ENCODE measurements at places on chromosomes 6 and 20.

DNA sequence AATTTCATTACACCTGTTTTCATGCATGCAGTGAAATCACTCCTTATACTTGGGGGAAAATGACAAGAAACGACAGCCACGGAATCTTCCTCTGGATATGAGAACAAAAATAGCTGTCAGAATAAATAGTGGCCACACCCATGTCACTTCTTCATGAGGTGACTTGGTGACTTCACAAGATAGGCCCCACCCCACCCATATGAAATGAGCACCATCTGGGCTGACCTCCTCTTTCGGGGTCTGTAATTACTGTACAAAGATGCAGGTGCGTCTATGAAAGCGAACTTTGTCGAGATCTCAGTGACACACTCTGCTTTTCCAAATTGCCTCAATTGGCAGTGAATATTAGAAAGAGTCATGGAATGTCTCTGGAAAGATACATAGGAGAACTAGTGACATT lies 184.2 kb upstream of the CCN2 start:
- no peak for DNase-seq
- H3K27ac ChIP-seq, result no peak overlapping the region
- H3K4me3 ChIP-seq, result no peak overlapping the region
- peaks cover 6% of the 10 kb centered on the region for H3K4me1 ChIP-seq

DNA sequence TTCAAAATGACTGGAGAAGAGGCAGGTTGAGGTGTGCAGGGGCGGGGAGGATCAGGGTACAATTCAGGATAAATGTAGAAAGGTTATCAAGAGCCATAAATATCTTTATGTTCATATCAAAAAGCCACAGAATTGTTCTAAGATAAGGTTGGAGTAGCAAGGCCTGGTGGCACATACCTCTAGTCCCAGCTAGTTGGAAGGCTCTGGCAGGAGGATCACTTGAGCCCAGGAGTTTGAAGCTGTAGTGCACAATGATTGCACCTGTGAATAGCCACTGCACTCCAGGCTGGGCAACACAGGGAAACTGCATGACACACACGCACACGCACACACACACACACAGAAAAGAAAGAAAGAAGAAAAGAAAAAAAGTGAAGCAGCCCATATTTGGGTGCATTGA lies 194.8 kb downstream of the GRIK2 start:
- H3K4me3 ChIP-seq, result no peak overlapping the region
- no peak overlapping the region for H3K27ac ChIP-seq
- DNase-seq, result no peak

DNA sequence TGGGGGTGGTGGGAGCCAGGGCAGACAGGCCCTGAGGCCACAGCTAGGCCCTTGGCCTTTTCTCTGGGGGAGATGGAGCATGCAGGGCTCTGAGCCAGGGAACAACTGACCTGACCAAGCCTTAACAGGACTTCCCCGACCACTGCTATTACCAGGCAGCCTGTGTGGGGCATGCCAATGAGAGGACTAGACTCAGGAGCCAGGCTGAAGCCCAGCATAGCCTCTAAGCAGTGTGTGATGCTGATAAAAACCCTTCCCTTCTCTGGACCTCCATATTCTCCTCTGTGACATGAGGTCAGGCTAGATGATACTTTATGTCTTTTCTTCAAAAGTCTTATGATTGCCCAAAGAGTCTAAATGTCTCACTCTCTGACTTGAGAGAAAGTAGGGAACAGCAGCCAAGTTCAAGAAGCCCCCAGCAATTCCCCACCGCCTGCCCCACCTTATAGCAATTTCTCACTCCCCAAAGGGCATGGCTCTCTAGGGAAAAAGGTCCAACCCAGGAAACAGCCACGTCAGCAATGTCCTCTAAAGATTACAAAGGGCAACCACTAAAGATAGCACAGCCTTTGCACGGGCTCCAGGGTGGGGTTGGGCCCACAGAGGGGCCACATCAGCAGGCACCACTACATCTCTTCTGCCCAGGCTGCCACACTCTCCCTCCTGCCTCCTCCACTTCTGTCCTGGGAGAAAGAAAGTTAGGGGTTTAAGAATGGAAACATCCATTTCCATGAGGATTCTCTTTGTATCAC lies 71.3 kb downstream of the TRERF1 start:
- no peak overlapping the region for H3K4me3 ChIP-seq
- H3K36me3 ChIP-seq, result no peaks in the 10 kb centered on the region
- H3K27ac ChIP-seq, result no peak overlapping the region
- DNase-seq, result no peak

DNA sequence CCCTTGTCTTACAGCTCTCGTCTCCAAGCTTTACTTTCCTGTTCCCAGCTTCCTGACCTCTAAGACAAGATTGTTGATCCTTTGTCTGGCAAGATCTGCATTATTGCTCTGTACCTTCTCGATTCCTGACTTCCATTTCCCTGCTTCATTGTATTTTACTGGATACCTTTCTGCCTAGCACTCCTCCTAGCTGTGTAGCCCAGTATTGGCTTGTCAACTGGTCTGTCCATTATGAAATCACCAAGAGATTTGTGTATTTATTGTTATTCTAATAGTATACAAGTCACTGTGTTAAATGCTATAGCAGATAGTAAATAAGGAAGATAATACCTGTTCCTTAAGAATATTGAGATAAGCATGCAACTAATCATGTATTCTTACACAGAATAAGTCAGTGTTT lies 305.4 kb downstream of the CDKAL1 start:
- no peaks in the 10 kb centered on the region for H3K36me3 ChIP-seq
- DNase-seq, result no peak
- H3K4me3 ChIP-seq, result no peak overlapping the region
- H3K27ac ChIP-seq, result no peak overlapping the region
